AG20443 (cell line): ENCODE measurements at places on chromosomes 11 and 22.
A peak's percentile ranks its signal among the peaks of the same experiment; 100 is the strongest.

GRCh38 chr11:6387811-6388599, 2.3 kb upstream of the SMPD1 start:
- no peak for DNase-seq

DNA sequence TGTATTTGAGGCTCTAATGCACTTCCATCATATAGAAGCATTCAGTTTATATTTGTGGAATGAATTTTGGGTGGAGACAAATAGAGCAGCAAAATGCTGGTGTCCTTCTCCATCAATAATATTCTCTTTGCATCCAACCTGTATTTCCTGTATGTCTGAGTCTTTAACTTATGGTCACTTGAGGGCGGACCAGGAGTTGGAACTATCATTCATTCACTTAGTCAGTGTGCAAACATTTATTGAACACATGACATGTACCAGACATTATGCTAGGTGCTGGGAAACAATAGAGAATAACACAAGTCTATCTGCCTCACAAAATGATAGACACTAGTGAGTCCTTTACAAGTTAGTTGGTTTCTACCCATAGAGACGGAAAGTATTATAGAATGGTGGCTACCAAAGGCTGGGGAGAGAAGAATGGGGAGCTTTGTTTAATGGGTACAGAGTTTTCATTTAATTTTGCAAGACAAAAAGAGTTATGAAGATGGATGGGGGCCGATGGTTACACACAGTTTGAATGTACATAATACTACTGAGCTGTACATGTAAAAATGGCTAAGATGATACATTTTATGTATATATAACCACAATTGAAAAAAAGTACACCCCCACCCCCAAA, 4.6 kb upstream of the TMEM123 start:
- no peak for DNase-seq

GRCh38 chr11:2272946-2273280, 2.5 kb upstream of the ASCL2 start:
- DNase-seq, result no peak

GRCh38 chr11:118996926-118997626, 862 bp upstream of the CENATAC start:
- DNase-seq, result peak; percentile 50

DNA sequence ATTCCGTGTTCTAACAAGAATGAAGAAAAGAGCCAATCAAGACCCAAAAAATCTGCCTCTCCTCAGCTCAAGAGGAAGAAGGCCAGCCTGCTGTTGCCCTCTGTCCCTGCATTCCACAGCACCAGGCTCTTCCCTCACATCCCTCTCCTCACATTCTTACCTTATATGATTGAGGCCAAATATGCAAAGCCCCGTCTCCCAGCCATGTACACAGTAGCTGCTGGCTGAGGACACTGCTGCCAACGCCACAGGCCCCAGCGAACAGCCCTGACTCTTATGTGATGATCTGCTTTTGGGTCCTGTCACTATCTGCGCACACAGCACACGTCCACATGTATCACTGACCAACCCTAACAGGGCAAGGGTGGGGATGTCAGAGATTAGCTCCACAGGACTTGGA, 60.2 kb downstream of the MICAL3 start:
- DNase-seq, result no peak

DNA sequence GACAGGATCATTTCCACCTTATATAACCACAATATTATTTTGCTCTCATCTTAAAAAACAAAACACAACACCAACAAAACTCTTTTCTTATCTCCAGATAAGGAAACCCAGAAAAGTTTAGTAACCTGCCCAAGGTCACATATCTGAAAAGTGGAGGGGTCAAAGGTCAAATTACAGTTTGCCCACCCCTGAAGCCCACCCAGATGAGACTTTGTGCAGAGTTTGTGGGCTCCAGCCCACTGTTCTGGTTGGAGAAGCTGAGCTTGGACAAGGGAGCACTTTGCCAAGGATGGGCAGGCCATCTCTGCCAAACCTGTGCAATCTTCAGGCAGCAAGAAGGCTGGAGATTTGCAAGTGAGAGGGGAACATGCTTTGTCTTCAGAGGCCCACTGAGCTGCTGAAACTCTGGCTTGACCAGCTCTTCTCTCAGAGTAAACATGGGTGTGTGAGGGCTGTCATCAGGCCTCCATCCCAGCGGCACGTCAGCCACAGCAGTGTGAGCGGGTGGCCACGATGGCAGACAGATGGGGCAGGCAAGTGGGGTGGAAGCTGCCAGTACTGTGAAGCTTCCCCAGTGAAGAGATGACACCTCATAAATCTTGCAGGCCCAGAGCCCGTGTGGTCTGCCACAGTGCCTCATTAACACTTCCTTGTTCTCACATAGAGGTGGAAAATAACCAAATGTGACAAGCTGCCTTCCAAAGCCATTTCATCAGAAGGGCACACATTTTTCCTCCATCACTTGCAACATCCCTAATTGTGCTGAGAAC, 111.8 kb downstream of the CCDC81 start:
- DNase-seq, result no peak

DNA sequence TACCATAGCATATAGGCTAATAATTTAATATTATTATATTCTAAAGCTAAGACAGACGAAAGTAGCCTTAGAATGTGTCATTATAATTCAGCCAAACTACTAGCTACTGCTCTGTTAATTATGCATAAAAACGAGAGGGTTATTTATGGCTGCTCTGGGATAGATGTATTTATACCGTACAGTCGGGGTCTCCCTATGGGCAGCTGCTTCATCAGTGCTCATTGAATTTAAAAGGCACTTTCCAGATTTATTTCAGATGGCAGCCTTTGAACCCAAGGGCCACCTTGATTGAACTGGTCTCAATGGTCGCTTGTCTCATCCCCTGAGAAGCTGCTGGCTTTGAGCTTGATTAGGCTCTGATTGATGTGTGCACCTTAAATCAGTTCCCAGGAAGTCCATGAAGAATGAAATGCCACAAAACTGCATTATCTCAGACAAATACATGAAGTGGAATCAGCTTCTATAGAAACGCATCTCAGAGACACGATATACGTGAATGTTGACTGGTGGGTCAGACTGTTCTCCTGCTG, 377.6 kb downstream of the LRRC4C start:
- DNase-seq, result no peak

- peak; percentile 28 for DNase-seq
Measured at GRCh38 chr11:116078101-116078591, 573.9 kb upstream of the CADM1 start.

- DNase-seq, result no peak
Measured at GRCh38 chr11:83510530-83511460, 224.6 kb upstream of the CCDC90B start.

GRCh38 chr11:121711236-121711635, 258.5 kb upstream of the SORL1-AS1 start:
- DNase-seq, result no peak

GRCh38 chr11:34358258-34358727, 483 bp upstream of the ABTB2 start:
- peak; percentile 47 for DNase-seq
